Activated gamma-delta T cell treated with anti-CD3 and anti-CD28 coated beads, Interleukin-2, amount 50 U/mL, for 16 hours (primary cell): ENCODE measurements at places on chromosomes 11 and 22.

- no peak for DNase-seq
Measured at GRCh38 chr11:124889191-124890091, 8.2 kb downstream of the ROBO4 start.

DNA sequence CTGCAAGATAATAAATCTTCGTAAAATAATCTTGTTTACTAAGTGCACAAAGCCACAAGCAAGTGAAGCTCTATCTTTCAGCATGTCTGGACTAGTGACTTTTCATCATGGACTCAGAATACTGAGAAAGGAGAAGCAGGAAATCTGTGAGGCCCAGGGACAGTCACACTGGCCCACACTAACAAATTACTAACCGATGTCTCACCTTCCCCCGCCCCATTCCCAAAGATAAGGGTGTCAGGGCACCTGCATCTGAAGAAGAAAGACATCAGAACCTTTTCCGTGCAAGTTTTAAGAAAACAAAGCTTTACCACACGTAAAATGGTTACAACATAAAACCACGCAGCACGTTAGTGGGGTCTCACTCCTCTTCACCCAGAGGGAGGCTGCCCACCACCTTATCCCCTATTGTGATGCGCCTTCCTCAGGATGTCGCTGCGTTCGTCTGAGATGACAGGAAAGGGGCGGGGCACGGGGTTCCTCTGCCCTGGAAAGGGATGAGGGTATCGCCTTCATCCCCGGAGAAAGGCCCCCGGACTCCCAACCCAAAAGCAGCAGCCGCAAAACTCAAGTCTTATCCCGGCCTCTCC lies 616 bp downstream of the BTBD10 start:
- peak; percentile 37 for DNase-seq

GRCh38 chr11:68383976-68384501 lies 71.6 kb downstream of the LRP5 start:
- peak; percentile 45 for DNase-seq

DNA sequence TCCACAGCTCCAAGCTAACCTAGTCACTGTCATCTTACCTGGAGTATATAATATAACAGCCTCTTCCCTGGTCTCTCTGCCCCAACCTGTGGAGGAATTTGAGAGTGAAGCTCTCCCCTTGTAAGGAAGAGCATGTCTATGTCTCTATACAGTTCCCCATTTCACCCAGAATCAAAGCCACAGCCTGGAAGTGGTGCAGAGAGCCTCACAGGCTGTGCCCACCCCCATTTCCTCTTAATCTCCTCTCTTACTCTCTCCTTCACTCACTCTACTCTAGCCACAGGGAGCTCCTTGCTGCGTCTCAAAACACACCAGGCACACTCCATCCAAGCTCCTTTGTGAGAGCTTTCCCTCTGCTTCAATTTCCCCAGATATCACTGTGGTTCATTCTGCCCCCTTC lies 302.5 kb upstream of the ISX start:
- DNase-seq, result no peak

DNA sequence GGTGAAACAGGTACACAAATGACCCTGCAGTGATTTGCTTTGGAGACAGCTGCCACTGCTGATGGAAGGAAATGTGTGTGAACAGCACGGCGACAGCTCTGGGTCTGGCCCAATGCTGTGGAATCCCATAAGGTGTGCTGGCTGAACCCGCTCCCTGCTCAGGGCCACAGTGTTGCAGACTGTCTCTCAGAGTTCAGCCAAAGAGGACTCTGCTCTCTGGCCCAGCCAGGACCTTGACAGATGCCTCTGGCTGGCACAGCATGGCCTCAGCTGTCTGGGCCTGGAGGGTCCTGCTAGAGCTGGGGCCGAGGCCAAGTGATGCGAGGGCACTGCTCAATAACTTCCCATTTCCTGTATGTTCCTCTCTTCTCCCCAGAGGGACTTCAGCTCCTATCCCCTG lies 5.3 kb upstream of the ABCC8 start:
- no peak for DNase-seq

- DNase-seq, result no peak
Measured at GRCh38 chr11:35151241-35151640, 12.3 kb downstream of the CD44 start.

GRCh38 chr22:40025856-40026255 lies 31.1 kb downstream of the FAM83F start:
- DNase-seq, result no peak

GRCh38 chr22:31155422-31155821 lies 4.6 kb upstream of the RNF185 start:
- no peak for DNase-seq

DNA sequence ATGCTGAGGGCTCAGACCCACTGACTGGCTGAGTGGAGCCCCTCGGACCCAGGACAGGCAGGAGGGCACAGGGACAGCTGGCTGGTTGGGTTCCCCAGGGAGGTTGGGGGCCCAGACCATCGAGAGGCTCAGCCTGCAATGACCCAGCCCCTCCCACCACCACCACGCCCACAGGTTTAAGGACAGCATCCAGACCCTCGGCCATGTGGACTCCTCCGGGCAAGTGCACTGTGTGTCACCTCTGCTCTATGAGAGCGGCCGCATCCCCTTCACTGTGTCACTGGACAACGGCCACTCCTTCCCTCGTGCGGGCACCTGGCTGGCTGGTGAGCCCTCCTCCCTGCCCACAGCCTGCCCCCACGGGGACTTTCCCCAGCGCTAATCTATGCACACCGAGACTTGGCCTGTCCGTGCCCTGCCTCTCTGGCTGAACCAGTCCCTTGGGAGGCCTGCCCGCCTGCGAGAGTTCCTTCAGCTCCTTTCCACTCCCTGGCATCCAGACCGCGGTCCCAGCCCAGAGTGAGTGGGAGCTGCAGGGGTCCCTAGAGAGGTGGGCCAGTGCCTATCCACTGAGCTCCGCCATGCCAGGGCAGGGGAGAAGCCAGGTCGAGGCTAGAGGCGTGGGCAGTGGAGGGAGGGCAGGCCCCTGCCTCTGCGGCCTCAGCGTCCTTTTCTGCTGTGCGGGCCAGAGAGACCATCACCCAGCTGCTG lies 2.2 kb downstream of the SUSD2 start:
- DNase-seq, result no peak

GRCh38 chr11:6458352-6459098 lies 15.2 kb downstream of the TRIM3 start:
- no peak for DNase-seq

GRCh38 chr11:33444835-33445594 lies 187.8 kb downstream of the HIPK3 start:
- no peak for DNase-seq

- DNase-seq, result no peak
Measured at GRCh38 chr11:36928621-36929020, 330.6 kb upstream of the RAG2 start.

DNA sequence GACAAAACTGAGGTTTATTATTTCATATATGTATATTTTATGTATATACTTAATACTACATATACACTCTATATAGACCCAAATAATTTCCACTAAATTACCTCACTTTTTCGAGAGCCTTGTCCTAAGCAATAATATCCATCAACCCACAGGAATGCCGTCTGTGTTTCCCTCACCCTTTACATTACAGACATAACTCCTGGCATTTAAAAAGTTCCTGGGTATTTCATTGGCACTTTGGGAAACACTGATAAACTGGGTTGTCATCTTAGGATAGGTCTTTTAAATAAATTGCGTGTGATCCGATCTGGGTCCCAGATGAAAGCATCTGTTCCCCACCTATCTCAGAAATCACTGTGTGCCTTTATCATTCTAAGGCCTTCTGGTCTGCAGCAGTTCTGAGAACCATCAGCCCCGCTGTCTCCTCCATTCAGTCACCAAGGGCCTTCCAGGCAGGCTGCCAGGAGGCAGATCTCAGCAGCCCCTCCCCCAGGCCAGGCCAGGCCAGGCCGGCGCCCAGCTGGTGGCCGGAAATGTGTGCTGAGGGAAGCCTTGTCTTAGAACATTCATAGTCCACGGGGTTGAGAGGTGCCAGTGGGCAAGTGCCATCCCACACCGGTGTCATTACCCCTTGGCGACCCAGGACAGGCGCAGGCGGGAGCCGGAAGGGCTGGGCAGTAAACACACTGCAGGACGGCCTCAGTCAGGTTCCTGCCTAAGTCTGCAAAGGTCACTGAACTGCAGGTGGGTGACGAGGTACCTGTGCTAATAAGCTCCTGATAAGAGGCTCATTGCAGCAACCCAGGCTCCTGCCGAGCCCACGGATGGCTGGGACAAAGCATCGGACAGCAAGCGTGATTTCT lies 3.3 kb downstream of the FGF19 start:
- DNase-seq, result no peak
